ENCODE measurements at places on chromosomes 5 and 9. TPM values are rescaled to one million over a fixed set of nuclear protein-coding genes. Genes with fewer than 3 reads are reported as not detected.
A peak's percentile ranks its signal among the peaks of the same experiment; 100 is the strongest.

The TMEM232 gene
- total RNA-seq = 3.0 TPM

The TMEM171 gene
- total RNA-seq = 0.42 TPM

The HTR4 gene
- total RNA-seq = not detected

The CDX1 gene
- total RNA-seq = not detected

The S1PR3 gene
- 1.5 TPM for total RNA-seq

DNA sequence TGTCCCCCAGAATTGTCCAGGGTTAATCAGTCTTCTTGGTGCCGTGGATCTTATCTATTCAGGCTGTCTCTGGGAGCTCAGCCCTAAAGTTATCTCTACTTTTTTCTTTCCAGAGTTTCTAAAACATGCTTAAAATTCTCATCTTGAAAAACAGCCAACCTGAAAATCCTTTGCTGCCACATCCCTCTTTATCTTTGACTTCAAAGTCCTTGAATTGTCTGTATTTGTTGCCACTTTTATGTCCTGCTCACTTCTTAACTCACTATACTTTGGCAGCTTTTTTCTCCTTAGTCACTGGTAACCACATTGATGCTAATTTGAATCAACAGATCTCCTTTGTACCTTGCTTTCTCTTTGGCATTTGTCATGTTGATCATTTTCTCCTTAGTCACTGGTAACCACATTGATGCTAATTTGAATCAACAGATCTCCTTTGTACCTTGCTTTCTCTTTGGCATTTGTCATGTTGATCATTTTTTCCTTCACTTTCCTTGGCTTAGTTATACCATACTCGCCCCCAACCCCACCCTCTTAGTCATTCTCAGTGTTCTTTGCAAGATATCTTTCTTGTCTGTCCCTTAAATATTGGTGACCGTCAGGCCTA, 8.5 kb downstream of the DMXL1 start:
- no peak overlapping the region for H3K4me3 ChIP-seq
- no peak overlapping the region for H3K27ac ChIP-seq
- no peak for DNase-seq
- no peaks in the 10 kb centered on the region for H3K4me1 ChIP-seq
- H3K36me3 ChIP-seq = peaks cover 2% of the 10 kb centered on the region

GRCh38 chr9:10008101-10008799, 604.6 kb downstream of the PTPRD start:
- no peak for DNase-seq
- no peaks in the 10 kb centered on the region for H3K4me1 ChIP-seq
- no peak overlapping the region for H3K4me3 ChIP-seq
- no peak overlapping the region for H3K27ac ChIP-seq
- H3K36me3 ChIP-seq = no peaks in the 10 kb centered on the region
- no peaks in the 10 kb centered on the region for H3K27me3 ChIP-seq

GRCh38 chr9:92608241-92608908, 61.6 kb downstream of the IPPK start:
- no peak for DNase-seq
- H3K4me1 ChIP-seq = no peaks in the 10 kb centered on the region
- no peak overlapping the region for H3K4me3 ChIP-seq

DNA sequence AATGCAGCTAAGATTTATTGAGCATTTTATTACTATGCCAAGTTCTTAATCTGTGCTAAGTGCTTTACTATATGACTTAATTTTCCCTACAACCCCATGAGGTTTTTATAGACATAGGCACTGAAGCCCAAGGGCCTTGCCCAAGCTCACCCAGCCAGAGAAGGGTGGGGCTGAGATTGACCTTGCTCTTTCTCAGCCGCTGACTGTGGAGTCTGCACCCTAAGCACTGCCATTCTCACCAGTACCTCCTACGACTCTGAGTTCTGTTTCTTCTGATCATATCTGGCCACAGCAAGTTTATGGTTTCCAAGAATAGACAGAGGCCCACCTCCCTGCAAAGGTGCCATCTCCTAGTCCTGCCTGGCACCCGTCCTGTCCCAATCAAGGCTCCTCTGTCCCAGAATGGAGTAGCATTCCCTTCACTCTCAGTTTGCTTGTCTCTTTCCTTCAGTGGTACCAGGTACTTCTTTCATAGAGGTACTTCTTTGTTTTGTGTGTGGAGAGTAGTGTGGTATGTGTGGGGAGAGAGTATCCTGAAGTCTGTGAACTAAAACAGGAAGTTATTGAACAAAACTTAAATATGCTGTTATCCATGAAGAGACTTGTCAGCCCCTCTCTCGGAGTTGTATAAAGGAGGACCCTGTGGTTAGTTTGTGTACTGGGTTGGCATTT, 42.6 kb downstream of the CSF1R start:
- peaks cover 20% of the 10 kb centered on the region for H3K27me3 ChIP-seq
- no peak overlapping the region for H3K27ac ChIP-seq
- peaks cover 48% of the 10 kb centered on the region for H3K4me1 ChIP-seq
- H3K36me3 ChIP-seq = peaks cover 72% of the 10 kb centered on the region

DNA sequence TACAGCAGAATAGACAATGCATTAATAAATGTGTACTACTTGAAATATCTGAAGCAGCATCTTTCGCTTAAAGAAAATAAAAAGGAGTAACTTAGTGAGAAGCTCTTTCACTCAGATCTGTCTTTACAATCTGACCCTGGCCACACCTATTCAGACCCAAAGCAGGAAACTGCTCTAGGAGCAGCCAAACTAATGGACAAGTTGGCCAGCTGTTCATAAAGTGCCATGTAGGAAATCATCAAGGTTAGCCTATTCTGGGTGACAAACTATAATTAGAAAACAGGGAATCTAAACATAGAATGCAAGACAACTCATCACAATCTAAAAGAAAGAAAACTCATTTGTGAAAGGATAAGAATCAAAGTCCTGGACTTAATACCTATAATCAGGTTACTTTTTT, 101.3 kb downstream of the AGTPBP1 start:
- peaks cover 19% of the 10 kb centered on the region for H3K36me3 ChIP-seq
- no peak for DNase-seq
- H3K27ac ChIP-seq = no peak overlapping the region
- H3K4me1 ChIP-seq = no peaks in the 10 kb centered on the region
- H3K27me3 ChIP-seq = no peaks in the 10 kb centered on the region

GRCh38 chr5:23319901-23320300, 187.5 kb upstream of the PRDM9 start:
- no peaks in the 10 kb centered on the region for H3K27me3 ChIP-seq
- H3K27ac ChIP-seq = no peak overlapping the region
- no peaks in the 10 kb centered on the region for H3K4me1 ChIP-seq
- H3K36me3 ChIP-seq = no peaks in the 10 kb centered on the region
- no peak for DNase-seq

- H3K4me3 ChIP-seq = no peak overlapping the region
- no peak overlapping the region for H3K27ac ChIP-seq
- no peaks in the 10 kb centered on the region for H3K36me3 ChIP-seq
- no peaks in the 10 kb centered on the region for H3K27me3 ChIP-seq
- no peaks in the 10 kb centered on the region for H3K4me1 ChIP-seq
- no peak for DNase-seq
These were observed 46.2 kb downstream of the PCA3 start for GRCh38 chr9:76810377-76810957.

DNA sequence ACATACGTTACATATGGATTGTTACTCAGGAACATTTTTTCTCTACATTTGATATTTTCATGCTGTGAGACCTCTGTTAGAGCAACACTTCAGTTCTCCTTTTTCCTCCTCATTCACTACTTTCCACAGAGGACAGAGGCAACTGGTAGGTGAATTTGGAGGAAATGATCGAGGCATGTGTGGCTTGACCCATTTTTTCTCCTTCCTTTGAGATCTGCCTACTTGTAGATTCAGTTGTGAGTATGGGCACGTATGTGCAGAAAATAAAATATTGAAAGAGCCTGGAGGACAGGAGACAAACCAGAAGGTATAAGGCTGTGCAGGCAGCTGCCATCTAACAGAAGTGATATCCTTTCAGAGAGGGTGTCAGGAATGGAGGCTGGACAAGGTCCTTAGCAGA, 19.2 kb upstream of the KIF2A start:
- H3K4me3 ChIP-seq = no peak overlapping the region
- H3K27ac ChIP-seq = no peak overlapping the region
- no peak for DNase-seq
- H3K4me1 ChIP-seq = peaks cover 4% of the 10 kb centered on the region

GRCh38 chr9:4581035-4581760, 80.9 kb upstream of the PLPP6 start:
- no peak overlapping the region for H3K27ac ChIP-seq
- H3K27me3 ChIP-seq = no peaks in the 10 kb centered on the region
- H3K4me1 ChIP-seq = no peaks in the 10 kb centered on the region

DNA sequence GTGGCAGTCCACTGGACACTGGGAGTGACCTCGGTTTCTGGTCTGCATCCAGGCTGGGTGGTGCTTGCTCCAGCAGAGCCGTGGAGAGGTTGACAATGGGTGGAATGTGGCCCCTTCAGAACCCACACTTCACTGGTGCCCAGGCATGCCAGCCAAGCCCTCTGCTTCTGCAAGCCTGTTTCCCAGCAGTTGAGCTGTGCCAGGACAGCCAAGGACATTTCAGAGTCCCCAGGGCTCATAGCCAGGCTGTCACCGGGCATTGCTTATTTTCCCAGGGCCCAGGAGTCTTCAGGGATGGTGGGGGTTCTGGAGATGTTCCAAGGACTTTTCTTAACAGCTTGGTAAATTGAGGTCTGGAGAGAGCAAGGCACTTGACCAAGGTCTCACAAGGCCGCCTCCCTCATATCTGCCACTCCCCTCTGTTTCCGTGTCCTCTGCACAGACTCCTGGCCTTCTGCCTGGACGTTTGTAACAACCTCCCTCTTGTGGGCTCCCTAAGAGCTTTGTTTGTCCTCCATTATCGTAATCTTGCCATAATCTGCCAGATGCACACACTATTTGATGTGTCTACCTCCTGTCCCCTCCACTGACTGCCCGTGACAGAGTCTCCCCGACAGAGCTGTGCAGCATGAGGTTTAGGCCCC, 3.8 kb upstream of the NDST1 start:
- H3K4me3 ChIP-seq = no peak overlapping the region
- no peaks in the 10 kb centered on the region for H3K27me3 ChIP-seq
- DNase-seq = no peak

DNA sequence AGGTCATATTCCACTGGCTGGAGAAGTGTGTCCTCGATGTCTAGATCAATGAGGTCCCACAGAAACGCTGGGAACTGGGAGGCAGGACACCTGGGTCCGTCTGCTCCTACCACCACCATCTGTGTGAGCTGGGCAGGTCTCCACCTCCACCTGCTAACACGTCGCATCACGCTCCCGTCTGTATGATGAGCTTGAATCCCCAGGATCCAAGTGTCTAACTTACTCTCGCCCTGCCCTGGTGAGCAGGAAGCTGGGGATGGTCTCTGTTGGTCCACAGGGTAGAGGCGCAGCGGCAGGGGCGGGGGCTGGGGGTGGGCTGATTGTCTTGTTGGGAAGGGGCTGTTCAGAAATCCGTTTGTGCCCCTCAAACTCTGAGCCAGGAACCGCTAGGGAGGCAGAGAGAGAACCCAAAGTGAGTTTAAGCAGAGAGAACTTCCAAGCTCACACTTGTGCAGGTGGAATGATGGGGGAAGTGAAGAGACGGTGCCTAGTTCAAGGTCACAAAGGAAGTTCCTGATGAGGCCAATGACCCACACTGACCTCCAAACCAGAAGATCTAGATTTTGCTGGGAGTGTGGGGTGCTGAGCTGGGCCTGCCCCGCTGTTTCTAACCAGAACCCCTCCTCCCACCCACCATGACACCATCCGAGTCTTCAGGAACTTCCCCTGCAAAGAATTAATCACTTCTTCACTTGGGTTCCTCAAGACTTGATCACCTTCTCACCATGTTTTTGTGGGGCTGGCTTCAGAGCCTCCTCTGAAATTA, 21.1 kb downstream of the ORM2 start:
- no peak overlapping the region for H3K27ac ChIP-seq
- no peak for DNase-seq
- peaks cover 20% of the 10 kb centered on the region for H3K4me1 ChIP-seq

DNA sequence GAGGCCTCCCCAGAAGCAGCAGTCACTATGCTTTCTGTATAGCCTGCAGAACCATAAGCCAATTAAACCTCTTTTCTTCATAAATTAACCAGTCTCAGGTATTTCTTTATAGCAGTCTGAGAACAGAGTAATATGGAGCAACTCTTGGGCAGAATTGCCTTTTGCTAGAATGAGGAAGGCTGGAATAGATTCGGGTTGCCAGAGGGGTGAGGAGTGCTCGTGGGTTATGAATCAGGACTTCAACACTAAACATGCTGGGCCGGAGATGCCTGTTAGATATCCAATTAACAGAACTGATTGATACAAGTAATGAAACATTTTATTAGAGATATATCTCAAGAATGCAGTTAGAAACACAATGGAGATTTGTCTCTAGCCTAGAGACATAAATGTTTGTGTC, 140.9 kb upstream of the MAP3K1 start:
- no peaks in the 10 kb centered on the region for H3K27me3 ChIP-seq
- no peak for DNase-seq
- H3K36me3 ChIP-seq = no peaks in the 10 kb centered on the region
- H3K4me1 ChIP-seq = peaks cover 17% of the 10 kb centered on the region

DNA sequence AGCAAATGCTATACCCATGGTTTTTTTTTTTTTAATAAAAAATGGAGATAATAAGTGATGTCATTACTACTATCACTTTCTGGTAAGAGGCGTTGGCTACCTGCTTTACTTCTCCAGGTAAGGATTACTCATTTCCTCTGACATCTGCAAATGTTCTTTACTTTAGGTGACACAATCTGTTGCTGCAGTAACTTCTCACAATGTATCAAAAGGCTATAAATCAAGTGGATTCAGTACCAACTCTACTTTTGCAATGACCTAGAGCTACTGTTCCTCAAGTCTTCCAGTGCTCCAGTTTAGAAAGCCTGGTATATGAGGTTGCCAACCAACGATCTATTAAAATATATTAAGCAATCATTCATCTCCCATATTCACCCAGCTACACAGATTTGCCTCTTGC, 129.1 kb downstream of the PLK2 start:
- H3K27ac ChIP-seq = no peak overlapping the region
- H3K36me3 ChIP-seq = no peaks in the 10 kb centered on the region
- no peaks in the 10 kb centered on the region for H3K27me3 ChIP-seq
- H3K4me1 ChIP-seq = no peaks in the 10 kb centered on the region
- H3K4me3 ChIP-seq = no peak overlapping the region
- DNase-seq = no peak

DNA sequence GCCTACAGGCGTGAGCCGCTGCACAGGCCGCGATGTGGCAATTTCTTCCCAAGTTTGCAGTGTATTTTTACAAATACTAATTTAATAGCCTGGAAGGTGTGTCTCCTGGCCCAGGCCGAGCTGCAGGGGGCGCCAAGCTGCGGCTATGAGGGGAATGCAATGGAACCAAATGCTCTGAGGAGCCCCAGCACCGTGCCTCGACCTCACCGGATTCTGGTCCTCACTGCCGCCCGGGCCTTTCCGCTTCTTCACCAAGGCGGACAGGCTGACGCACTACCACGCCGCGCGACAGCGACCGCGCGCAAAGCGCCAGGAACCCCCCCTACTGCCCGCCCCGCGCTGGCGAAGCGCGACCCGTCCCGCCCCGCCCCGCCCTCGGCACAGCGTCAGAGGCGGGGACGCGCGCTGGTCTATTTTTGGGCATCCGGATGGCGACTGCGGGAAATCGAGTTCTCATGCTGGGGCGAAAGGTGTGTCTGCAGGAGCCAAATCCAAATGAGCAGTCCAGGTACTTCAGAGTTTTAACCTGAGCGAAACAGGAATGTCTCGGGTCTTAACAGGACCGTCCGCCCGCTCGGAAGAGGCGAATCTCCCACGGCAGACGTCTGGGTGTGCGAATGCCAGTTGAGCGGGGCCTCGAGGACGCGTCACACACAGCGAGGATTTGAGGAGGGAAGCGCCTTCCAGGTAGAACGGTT, 31.7 kb upstream of the PRXL2C start:
- peaks cover 10% of the 10 kb centered on the region for H3K4me1 ChIP-seq
- H3K27me3 ChIP-seq = no peaks in the 10 kb centered on the region
- peak overlapping the region; percentile 76 for H3K27ac ChIP-seq
- DNase-seq = peak; percentile 70

Data from natural killer cell (primary cell).